Activated T-cell treated with anti-CD3 and anti-CD28 coated beads, Interleukin-2, amount 50 U/mL, for 72 hours (primary cell): ENCODE measurements at places on chromosomes 16 and 17.

GRCh38 chr17:20721171-20721570 is 141.6 kb downstream of the CDRT15L2 start:
- DNase-seq = no peak

DNA sequence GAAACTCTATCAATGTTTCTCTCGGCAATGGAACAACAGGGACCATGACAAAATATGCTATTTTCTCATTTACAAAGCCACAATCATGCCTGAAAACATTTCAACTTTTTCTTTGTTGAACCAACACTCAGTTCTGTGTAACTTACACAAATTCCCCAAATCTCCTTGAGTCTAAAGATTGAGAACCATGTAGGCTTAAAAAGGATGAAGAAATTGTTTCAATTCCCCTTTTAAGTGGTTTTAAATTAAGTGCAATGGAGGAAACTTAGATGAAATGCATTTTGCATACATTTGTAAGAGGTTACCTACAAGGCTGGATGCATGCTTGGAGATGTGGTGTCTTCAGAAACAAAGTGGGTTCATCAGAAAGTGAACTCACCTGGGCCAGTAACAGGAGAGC is 566.4 kb upstream of the CDH11 start:
- no peak for DNase-seq

DNA sequence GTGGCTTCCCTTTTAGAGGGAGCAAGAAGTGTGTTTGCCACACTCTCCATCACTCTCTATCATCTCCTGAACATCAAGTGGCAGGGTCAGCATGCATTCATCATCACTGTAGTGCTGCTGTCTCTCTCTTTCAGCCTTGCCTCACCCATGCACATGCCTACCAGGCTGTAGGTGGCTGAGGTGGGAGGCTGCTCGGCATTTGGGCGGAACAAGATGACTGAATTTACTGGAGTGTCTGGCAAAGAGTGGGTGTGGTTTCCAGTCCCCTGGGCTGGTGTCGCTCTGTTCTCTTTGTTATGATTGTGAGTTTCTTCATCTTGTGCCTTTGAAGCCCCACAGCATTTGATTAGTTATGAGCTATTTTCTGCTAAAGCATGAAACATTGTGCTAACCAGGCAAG is 541.9 kb upstream of the EEF2KMT start:
- DNase-seq = no peak

DNA sequence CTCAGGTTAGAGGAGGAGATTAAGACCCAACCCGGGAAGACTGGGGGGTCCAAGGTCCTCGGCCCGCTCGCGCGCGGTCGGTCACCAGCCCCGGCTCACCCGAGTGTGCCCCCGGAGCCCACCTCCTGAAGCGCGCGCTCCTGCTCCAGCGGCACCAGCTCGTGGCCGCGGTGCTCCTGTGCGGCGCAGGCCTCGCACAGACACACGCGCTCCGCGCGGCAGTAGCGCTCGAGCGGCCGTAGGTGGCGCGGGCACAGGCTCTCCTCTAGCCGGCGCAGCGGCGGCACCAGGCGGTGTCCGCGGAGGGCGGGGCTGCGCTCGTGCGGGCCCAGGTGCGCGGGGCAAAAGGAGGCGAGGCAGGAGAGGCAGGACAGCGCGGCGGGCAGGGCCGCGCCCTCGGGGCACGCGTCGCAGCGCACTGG is 618 bp downstream of the TRIM47 start:
- DNase-seq = peak; percentile 83

DNA sequence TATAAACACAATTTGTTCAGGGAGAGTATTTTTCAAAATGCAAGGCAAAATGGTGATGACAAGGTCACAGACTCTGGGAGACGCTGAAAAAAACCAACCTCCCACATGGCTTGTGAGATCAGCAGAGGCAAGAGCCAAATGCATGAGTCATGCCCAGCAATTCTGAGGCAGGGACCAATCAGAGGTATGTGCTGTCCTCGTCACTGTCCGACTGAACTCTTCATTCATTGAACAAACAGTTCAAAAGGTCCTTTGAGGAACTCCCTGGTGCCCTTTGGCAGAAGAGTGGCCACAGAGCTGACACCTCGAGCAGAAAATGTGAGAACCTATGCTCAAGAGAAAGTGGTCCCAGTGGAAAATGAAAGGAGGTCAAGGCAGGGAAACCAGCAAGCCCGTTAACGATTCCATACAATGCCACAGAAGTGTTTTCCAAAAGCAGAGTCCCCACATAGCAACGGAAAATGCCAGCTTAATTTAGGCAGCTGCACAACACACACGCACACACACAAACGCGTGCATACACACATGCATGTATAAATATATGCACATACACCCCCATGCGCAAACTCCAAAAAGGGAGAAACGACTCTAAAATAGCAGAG is 50.9 kb downstream of the CDH11 start:
- no peak for DNase-seq

DNA sequence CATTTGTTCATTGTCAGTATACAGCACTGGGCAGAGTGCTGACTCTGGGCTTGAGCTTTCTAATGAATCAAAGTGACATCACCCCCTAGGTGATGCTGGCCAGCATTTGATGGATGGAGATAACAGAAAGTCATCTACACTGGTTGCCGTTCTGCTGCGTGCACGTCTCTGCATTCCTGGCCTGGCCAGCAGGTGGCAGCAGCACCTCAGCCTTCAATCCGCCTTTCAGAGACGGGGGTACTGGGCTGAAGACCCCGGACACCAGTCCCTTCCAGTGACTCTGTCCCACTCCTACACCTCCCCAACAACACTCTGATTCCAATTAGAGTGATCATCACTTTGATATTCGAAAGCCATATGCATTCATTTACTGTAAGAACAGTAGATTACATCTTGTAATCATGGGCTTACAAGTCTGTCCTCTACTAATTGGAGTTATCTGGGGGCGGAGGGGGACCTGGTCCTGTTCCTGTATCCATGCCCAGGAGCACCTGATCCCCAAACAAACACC is 6.0 kb downstream of the CPSF4L start:
- DNase-seq = peak; percentile 64
